ENCODE measurements at places on chromosomes 4 and X.
A peak's percentile ranks its signal among the peaks of the same experiment; 100 is the strongest.

DNA sequence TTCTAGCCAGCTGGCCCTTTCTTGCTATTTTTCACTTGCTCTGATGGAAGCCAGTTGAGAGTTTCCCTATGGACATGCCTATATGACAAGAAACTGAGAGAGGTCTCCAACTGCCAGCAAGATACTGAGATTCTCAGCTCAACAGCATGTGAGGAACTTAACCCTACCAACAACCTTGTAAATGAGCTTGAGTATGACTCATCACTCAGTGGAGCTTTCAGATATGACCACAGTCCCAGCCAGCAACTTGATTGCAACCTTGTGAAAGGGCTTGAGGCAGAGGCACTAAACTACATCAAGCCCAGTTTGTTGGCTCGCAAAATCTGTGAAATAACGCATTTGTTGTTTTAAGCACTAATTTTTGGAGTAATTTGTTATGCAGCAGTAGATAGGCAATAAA, 175.8 kb downstream of the COMMD8 start:
- DNase-seq = peak; percentile 62

GRCh38 chrX:122866532-122866931, 317.5 kb upstream of the GRIA3 start:
- peak; percentile 79 for DNase-seq

- DNase-seq = peak; percentile 66
Measured at GRCh38 chr4:72326692-72327632, 242.1 kb downstream of the ADAMTS3 start.

GRCh38 chr4:184364100-184364921, 110.0 kb downstream of the IRF2 start:
- no peak for DNase-seq

DNA sequence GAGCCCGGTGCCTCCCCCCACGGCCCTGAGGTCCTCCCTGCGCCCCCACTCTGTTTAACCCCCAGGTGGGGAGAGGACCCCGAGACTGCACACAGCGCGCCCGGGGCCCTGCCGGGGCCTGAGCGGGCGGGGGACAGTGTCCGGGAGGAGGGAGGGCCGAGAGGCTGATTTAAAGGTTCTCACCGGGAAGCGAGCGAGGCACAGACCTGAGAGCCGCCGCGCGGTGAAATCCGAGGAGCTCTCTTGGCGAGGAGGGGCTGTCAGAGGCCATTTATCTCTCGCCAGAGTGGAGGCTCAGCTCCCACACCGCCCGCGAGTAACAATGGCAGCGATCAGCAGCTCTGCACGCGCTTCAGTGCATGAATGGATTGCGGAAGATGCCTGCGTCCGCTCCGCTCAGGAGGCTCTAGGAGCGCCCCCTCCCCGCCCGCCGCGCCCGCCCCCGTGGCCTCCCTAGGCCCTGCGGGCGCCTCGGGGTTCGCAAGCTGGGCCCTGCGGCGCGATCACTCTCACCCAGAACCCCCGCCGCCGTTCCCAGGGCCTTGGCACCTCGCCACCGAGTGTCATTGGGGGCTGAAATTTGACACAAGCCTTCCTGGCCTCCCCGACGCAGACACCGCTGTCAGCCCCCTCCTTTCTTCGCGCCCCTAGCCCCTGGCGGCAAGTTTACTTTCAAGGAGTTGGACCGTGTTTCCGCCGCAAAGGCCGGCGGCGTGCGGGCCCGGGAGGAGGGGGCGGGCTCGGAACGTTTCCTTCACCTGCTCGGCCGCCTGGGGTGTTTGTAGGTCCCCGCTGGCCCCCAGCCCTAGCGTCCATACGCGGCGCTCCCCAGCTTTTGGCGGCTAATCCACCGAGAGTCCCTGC, 48.7 kb upstream of the BCOR start:
- DNase-seq = peak; percentile 42

DNA sequence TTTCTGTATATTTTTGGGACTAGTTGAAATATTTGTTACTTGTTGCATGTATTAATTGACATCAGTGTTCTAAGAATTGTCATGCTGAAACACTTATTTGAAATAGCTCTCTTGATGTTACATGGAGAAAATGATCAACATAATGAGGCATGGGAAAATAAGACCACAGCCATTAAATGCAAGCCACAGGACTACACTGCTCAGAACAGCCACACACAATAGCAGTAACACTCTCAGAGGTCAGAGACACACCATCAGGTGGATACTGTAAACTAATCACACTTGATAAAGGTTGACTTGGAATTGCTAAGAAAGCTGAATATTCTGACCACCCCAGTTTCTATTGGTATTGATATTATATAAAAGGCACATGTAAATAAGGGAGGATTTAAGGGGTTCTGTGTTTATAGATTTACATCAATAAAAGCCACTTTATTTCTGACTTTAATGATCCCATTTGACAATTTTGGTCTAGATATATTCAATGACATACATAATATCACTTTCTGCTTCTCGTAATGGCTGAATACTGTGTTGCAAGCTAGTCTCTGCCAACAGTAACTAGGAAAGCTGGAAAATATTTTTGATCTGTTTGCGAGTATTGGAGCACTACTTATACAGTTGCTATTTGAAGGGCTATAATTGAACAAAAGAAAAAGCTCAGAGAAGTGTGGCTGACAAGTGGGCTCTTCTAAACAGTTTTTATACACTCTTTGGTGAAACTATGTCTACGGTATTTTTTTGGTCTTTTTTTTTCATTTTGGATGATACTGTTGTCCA, 876.5 kb upstream of the INTU start:
- DNase-seq = no peak

GRCh38 chr4:186584912-186585311, 29.5 kb upstream of the MTNR1A start:
- DNase-seq = peak; percentile 50

Data from fibroblast of pulmonary artery (primary cell).